Ammon's horn (tissue), 1 donor: ENCODE measurements at places on chromosomes 3 and 15.

- DNase-seq, result peak; percentile 20
These were observed 335.1 kb upstream of the THRB start for GRCh38 chr3:24829629-24830229.

DNA sequence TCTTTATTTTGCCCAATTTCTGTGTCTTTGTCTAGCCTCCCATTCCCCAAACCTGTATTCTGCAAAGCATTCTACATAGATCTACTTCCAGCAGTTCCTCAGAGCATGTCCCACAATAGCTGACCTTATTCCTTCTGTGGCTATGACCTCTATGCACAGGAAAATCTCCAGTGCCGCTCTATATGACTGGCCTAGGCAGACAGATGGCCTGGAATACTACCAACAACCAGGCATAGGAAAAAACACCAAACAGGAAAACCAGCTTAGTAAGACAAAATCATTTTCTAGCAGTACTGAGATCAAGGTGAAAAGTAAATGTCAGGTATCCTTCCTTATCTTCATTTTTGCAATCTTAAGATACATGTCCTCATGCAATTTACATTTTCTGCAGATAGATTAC is 1115.0 kb downstream of the IGSF11 start:
- no peak for DNase-seq

- no peak for DNase-seq
These were observed 75.9 kb downstream of the AGBL1 start for GRCh38 chr15:86155551-86155950.

DNA sequence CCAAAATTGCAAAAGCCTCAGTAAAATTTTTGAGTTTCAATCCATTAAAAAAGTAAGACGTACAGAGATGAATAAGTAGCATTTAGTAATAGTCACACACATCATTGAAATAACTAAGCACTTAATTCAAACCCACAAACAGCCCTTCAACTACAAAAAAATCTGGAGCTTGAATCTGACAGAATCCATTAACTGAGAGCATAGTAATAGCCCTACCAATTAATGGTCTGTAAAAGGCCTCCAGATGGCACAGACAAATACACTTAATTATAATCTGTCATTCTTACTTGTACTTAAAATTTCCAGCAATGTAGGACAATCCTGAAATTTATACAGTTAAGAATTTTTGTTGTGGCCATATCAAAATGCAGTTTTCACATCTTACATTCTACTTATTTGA is 246.9 kb downstream of the VGLL3 start:
- DNase-seq, result no peak

DNA sequence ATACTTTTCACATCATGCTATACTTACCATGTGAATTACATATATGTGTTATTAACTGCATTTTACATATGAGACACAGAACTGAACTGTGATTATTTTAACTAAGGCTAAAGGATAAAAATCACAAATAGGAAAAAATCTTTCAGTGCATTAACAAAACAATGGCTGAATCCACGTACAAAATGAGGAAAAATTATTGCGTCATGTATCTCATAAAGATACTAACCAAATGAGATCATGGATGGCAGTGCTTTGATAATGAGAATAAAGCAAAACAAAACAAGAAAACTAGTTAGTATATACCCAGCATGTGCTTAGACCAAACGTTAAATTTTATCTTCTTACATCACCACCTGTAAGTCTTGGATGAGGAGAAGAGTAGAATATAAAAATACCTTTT is 66.0 kb downstream of the SCAPER start:
- DNase-seq, result no peak

GRCh38 chr15:52728899-52729298 is 49.7 kb upstream of the ATOSA start:
- no peak for DNase-seq

DNA sequence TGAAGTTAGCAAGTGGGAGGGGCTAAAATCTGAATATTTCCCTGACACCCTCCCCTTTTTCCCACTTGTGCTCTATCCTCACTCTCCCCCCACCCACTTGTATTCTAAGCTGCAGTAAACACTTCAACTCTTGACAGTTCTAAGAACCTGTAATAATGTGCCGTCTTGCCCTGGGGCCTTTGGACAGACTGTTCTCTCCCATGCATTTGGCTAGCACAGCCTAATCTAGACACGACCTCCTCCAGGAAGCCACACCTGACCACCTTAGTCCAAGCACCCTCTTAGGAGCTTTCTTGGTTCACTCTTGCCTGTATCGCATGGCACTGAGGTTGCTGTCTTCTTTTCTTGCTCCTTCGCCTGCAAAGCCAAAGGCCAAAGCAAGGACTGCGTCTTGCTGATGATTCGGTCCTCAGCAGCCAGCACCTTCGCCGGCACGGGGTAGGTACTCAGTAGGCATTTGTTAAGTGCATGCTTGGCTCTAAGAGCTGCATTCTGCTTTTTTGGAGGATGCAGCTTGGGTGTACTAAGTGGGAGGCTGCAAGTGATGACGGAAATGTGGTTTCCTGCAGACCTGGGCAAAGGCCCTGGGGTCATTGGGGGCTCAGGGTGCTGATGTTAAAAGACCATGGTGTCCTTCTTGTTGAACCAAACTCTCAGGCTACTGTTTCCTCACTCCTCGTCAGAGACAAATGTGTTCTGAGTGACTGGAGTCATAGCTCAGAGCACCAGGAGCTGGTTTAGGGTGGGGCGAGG is 2.0 kb upstream of the ZNF710 start:
- no peak for DNase-seq

DNA sequence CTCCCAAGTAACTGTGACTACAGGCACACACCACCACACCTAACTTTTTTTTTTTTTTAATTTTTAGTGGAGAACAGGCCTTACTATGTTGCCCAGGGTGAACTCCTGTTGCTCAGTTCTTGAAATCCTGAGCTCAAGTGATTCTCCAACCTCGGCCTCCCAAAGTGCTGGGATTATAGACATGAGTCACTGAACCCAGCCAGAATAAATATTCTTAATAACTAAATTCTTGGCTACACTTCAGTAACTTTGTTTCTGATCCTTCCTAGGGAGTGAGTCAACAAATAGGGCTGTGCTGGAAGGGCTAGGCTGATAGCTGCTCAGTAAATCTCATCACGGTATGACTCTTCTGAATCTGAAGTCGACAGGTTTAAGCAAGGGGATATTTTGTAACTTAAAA is 56.6 kb downstream of the P3H2 start:
- no peak for DNase-seq
